Activated T-helper 1 cell treated with Interleukin-2 at 50 U/mL for 16 hours (primary cell): ENCODE measurements at places on chromosomes 6 and 20.

DNA sequence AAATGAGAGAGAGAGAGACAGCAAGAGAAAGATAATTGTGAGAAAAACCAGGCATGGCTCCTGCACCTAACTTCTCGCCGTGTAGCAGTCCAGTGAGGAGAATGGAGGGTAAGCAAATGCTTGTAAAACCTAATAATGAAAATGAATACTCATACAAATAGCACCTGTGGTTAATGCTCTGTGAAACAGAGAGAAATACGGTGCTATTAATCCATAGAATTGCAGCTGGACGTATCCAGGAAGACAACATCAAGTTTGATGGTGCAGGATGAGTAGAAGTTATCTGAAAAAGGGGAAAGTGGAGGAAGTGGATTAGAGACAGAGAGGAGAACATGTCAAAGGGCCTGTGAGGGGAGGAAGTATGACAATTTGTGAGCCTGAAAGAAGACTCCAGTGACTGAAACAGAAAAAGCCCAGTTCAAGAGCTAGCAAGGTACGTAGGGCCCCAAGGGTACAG lies 89.4 kb upstream of the PAK5 start:
- DNase-seq = no peak

DNA sequence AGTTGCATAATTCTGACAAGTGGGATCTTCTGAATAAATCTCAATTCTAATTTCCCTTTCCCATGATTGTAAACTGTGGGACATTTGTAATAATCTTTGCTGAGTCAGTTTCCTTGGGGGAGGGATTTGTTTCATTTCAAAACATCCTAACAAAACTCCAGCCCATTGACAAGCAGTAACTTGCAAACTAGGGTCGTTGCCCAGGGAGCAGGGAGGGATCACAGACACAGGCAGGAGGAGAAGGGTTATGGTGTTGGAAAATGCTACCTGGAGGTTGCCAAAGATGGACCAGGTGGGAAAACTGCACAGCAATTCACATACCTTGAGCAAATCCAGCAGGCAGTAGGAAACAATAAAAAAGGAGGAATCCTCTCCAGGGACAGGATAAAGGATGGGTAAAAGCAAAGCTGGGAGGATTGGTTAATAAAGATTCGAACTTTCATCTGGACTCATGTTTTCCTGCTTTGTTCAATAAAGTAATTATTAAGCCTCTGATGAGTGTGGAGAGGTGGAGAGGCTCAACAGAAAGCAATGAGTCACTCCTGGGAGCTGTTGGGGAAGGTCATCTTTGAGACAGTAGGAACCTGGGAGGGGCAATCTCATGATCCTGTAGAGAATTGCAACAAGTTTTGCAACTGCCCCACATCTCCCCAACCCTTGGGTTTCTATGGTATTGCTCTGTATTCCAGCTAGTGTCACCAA lies 87.3 kb upstream of the AKIRIN2 start:
- DNase-seq = no peak

GRCh38 chr6:15416932-15417509 lies 171.2 kb downstream of the JARID2 start:
- no peak for DNase-seq

- no peak for DNase-seq
These were observed 122.7 kb downstream of the SMOC2 start for GRCh38 chr6:168563656-168564055.

DNA sequence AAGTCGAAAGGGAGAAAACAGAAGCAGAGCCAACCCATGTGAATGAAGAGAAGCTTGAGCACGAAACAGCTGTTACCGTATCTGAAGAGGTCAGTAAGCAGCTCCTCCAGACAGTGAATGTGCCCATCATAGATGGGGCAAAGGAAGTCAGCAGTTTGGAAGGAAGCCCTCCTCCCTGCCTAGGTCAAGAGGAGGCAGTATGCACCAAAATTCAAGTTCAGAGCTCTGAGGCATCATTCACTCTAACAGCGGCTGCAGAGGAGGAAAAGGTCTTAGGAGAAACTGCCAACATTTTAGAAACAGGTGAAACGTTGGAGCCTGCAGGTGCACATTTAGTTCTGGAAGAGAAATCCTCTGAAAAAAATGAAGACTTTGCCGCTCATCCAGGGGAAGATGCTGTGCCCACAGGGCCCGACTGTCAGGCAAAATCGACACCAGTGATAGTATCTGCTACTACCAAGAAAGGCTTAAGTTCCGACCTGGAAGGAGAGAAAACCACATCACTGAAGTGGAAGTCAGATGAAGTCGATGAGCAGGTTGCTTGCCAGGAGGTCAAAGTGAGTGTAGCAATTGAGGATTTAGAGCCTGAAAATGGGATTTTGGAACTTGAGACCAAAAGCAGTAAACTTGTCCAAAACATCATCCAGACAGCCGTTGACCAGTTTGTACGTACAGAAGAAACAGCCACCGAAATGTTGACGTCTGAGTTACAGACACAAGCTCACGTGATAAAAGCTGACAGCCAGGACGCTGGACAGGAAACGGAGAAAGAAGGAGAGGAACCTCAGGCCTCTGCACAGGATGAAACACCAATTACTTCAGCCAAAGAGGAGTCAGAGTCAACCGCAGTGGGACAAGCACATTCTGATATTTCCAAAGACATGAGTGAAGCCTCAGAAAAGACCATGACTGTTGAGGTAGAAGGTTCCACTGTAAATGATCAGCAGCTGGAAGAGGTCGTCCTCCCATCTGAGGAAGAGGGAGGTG lies 38.7 kb downstream of the ZBTB2 start:
- DNase-seq = no peak

DNA sequence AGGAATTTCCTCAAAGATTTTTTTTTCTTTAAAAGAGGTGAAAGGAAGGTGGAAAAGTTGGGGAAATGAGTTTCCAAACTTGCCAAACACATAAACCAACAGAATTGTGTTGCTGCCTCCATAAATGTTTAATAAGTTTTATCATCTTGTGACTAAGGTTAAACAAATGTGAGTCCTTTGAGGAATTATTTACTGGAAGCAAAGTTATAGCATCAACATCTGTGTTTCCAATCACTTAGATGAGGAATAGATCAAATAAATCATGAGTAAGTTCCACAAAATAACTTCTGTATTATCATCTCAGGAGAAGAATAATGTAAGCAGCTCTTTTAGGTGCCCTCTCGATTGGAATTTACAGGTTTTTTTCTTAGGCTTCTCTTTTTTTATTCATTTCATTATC lies 20.5 kb downstream of the TSHZ2 start:
- DNase-seq = no peak

GRCh38 chr20:35304956-35305355 lies 12.7 kb upstream of the FAM83C start:
- no peak for DNase-seq

- no peak for DNase-seq
These were observed 253.1 kb downstream of the LY86 start for GRCh38 chr6:6841571-6841970.

GRCh38 chr6:89483111-89483720 lies 50.3 kb downstream of the ANKRD6 start:
- no peak for DNase-seq

DNA sequence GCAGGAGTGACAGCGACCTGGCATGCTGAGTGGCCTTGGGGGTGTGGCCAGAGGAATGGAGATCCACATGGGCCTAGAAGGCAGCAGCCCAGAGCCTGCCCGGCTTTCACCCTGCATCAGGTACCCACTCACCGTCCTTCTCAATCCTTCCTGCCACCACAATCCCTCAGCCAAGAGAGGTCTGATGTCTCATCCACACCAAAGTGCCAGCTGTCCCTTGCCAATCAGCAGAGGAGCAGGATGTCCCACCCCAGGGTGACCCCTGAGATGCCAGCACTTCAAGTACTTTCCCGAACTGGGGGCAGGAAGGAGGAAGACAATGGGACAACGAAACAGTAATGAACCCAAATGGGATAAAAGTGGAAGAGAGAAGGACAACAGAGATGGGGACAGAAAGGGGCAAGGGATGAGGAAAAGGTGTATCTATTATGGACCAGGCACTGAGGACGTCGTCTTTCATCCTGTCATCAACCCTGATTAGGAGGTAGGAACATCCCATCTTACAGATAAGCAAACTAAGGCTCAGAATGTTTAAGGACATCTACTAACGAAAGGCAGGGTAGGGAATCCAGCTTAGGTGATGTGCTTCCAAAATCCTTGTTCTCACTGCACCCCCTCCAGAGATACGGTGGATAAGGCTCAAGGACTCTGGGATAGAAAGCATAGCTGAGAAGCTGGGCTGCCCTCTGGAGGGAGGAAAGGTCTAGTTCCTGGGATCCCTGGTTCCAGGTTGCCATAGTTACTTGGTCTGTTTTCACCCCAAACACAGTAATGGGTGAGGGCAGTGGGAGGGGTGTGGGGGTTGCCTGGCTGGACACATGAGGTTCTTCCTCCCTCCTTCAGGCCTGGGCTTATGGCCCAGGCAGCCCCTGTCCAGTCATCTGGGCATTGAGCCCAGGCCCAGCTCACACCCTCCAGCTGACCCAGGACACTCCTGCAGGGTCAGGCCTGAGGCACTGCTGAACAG lies 4.5 kb upstream of the TNXB start:
- DNase-seq = no peak

- DNase-seq = no peak
These were observed 24.9 kb upstream of the ELOVL5 start for GRCh38 chr6:53373638-53374037.

GRCh38 chr6:19983374-19983773 lies 146.2 kb downstream of the ID4 start:
- DNase-seq = no peak

DNA sequence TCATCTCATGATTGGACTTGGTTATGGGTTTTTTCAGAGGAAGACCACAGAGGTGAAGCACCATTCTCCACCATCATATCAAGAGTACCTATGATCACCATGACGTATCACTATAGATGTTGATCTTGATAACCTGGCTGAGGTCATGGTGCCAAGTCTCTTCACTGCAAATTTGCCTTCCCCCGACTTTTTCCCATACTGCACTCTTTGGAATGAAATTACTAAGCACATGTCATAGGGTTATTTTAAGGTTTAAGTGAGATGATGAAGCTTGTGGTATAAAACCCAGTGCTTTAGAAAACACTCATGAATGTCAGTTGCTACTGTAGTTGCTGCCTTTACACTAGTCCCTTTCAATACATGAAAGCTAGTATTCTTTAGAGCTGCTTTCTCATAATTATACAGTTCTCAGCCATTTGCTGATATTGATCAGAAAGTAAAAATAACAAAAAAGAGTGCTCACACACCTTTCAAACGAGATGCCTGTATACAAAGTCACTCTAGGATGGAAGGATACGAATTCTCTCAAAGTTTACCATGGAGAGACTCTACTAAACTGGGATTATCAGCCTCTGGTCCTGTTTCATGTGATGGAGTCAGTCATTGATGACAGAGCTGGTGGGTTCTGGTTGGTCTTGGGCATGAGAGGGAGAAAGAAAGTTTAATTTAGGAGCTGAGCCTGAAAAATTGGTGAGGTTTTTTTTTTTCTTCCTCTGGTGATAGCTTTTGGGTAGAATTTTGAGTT lies 228.1 kb downstream of the PRL start:
- no peak for DNase-seq

DNA sequence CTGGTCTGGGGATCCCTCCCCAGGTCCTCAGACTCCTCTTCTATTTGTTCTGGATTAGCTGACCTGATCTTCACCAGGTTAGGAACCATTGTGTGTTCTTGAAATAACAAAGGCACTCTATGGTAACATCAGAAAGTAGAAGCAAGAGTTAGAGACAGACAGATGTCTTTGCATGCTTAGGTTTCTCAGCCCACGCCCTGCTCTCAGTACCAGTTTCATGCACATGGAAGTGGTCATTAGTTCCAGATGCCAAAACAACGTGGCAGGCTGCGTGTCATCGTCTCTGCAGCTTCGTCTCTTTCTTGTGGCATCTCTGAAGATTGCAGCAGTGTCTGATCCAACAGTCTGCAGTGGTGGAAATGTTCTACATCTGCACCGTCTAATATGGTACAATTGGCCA lies 89.4 kb downstream of the PACRG start:
- DNase-seq = no peak

GRCh38 chr6:47241742-47242482 lies 67.8 kb downstream of the TNFRSF21 start:
- DNase-seq = no peak

DNA sequence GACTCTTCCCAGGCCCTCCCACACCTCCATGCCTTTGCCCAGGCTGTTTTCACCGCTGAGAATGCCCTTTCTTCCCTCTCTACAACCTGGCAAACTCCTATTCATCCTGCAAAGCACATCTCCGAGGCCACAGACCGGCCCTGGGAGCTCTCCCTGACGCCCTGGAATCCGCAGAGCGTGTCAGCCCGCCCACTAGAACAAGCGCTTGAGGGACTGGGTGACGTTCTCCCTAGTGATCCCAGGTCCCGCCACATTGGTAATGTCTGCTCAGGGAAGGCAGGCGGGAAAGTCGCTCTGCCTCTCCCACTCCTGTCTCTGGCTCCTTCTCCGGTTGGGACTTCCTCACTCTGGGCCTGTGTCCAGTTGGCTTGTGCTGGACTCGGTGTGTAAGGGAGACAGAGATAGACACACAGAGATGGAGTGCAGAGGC lies 61.6 kb downstream of the SRC start:
- no peak for DNase-seq

DNA sequence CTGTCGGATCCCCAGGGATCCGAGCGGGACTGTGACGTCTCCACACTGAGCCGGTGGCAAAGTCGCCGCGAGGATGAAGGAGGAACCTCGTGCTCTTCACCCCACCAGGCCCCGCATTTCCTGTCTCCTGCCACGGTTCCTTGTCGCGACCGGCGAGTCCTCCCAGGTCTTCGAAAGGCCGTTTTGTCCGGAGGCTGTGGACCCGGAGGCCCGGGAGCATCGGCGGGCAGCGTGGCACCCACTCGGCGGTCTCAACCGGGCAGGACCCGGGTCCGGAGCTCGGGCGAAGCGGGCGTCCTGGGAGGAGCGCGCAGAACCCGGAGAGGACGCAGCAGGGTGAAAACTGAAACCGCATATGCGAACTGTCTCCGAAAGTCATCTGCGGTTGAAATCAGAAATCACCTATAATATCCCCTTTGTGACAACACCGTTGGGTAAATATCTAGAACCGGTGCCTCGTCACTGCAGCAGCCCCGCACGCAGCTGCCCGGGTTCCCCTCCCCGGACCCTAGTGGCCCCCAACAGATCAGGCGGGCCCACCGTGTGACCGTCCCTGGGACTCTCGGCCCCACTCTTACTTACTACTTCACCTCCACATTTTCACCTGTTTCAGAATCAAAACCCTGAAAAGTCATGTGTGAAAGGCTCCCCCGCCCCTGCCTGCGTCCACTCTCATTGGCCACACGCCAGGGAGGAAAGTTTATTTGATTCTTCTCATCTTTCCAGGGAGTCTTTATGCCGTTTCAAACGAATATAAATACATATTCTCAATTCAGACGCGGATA lies 3.1 kb upstream of the ULBP2 start:
- no peak for DNase-seq

DNA sequence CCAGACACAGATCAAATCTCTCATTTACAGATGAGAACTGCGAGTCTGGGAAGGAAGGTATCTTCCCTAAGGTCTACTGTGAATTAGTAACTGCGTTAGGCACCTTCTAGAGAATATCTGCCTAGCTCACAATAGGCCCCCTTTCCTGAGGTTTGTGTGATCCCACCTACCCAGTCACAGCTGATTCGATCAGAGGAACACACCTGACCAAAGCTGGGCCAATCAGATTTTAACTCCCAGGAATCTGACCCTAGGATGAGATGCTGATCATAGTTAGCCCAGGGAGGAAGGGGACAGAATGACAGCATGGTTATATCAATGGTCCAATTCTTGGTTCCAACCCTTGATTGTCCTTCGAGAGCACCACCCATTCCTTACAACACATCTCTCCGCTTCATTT lies 7.4 kb upstream of the CCDC167 start:
- no peak for DNase-seq

- no peak for DNase-seq
These were observed 23.1 kb upstream of the SRSF6 start for GRCh38 chr20:43434565-43434964.

- DNase-seq = no peak
These were observed 154.9 kb downstream of the MRPL14 start for GRCh38 chr6:43972179-43972912.
